Stimulated activated CD8-positive, alpha-beta memory T cell treated with anti-CD3 and anti-CD28 coated beads, Interleukin-15, amount 100 ng/mL, for 1 hour (primary cell): ENCODE measurements at places on chromosomes 2 and 18.

- DNase-seq: no peak
Measured at GRCh38 chr2:171741189-171741588, 53.9 kb downstream of the DYNC1I2 start.

GRCh38 chr2:181107628-181107945 lies 127.2 kb downstream of the UBE2E3 start:
- no peak for DNase-seq

DNA sequence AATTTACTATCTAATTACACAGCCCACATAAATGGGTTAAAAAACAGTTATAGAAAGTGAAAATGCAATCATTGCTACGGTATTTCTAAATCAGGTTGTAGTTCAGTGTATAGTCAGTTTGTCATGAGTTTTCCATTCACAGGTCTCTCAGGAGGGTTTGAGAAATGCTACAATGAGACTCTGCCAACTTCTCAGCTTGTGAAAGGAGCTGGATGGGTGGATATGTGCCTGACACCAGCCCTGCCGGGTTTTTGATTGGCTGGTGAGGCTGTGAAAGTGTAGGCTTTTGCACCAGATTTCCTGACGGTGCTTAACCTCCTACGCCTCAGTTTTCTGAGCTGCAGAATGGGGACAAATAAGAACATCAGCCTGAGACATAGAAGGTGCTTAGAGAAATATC lies 102.6 kb upstream of the SMIM21 start:
- DNase-seq: no peak

DNA sequence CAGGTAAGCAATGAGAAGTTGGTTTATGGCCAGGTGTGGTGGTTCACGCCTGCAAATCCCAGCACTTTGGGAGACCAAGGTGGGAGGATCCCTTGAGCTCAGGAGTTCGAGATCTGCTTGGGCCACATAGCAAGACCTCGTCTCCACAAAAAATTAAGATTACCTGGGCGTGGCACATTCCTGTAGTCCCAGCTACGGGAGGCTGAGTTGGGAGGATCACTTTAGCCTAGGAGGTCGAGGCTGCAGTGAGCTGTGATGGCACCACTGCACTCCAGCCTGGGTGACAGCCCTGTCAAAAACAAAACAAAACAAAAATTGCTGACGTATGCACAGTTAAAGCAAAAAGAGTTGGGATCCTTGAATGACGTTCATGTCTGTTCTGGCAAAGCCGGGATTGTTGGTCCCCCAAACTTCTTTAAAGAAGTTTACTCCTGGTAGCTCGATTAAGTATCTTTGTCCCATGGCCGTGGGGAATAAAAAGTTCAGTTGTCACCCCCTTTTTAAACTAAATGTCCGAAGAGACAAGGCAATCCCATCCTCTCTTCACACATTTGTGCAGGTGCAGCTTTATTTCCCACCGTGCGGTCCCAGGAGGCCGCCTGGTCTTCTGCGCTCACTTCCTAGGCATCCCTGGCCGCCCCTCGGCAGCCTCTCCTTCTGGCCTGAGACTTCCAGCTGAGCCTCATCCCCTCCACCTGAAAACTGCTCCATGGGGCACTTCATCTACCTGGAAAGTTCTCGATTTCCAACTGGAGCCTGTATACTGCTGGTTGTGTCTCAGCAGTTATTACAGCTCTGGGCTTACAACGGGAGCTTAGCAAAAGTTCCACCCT lies 762 bp upstream of the SPOPL start:
- DNase-seq: no peak

- no peak for DNase-seq
Measured at GRCh38 chr2:109098251-109098920, 30.6 kb upstream of the SH3RF3 start.

DNA sequence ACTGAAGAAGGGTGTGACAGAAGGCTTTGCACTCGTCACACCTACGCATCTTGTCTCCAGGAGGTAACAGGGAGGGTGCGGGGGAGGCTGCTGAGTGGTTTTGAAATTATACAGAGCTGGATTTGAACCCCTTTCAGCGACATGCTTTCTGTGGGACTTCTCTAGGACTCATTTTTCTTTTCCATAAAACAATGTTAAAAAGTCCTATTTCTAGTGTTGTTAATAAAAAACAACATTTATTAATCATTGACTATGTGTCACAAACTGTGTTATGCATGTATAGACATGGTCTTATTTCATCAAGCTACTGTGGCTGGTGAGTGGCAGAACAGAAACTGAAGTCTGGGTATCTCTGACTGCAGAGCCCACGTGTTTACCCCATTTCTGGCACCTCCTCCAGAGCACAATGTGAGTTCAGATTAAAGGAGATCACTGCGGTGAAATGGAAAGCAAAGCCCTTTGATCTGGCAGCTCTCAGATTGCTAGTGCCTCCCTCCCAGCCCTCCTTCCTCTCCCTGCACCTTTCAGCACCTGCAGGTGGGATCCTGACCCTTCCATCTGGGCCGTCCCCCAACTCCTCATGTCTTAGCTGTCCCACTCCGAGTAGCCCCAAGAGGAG lies 315.5 kb upstream of the MYT1L start:
- DNase-seq: peak; percentile 2
